ENCODE measurements at places on chromosomes 7 and 10.

DNA sequence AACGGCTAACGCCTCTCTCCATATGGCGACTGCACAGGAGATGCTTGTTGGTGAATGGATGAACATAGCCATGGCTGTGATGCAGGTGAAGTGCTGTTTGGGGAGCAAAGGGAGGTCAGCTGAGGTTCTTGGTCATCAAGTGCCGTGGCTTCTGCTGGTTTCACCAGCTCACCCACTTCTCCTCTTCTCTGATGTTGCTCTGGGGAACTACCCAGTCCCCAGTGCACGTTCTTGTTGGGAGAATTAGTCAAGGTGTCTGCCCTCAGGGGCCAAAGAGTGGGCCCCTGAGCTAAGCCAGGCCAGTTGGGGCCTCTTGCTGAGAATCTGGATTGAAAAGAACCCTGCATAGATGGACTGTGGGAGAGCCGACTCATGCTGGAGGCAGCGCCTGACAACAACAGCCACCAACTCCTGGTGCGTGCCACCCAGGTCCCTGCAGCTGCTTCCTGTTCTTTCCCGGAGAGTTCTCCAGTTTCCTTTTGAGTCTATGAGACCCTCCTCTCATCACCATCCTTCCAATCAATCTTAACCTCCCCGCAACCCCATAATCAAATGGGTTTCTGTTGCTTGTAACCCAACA lies 3.0 kb downstream of the BTBD16 start:
- DNase-seq: no peak

DNA sequence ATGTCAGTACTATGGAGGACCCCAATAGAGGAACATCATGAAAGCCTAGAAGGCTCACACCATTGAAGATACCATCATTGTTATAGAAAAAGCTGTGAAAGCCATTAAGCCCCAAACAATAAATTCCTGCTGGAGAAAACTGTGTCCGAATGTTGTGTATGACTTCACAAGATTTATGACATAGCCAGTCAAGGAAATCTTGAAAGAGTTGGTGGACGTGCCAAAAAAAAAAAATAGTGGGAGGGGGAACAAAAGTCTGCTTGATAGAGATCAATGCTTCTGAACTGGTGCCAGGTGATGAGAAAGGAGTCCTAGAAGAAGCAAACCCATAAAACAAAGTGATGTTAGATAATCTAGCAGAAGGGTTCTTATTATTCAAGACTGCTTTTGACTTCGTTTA lies 41.2 kb downstream of the RALA start:
- DNase-seq: no peak

GRCh38 chr7:28096713-28097112 lies 83.9 kb downstream of the JAZF1 start:
- DNase-seq: no peak

DNA sequence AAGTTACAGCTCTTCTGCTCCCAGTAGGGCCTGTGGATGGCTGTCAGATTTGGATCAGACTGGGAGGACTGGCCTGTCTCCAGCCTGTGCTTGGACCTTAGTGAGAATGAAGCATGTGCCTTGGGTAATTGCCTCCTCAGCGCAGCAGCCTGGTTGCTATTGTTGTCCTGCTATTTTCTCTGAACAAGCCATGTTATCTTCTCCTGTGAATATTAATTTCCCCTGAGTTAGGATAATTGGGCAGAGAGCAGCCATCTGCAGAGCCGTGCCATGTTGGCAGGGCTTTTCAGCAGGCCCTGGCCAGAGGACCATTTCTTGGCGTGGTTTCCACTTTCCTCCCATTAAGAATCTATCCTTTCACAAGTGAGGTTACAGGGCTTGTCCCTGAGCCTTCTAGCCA lies 497.3 kb downstream of the SORCS3 start:
- no peak for DNase-seq

GRCh38 chr7:93232673-93233018 lies 480 bp downstream of the VPS50 start:
- no peak for DNase-seq

DNA sequence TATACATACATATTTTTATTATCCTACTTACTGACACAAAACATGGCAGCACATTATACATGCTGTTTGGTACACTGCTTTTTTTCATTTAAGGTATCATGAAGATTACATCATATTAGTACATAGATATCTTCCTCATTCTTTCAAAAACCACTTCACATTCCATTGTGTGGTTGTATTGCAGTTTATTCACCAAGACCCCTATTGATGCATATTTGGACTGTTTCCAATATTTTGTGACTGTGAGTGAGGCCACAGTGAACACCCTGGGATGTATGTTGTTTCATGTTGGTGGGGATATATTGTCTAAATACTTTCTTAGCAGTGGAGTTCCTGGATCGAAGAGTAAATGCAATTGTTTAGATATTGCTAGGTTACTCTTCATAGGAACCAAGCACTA lies 39.0 kb downstream of the TFAM start:
- no peak for DNase-seq

DNA sequence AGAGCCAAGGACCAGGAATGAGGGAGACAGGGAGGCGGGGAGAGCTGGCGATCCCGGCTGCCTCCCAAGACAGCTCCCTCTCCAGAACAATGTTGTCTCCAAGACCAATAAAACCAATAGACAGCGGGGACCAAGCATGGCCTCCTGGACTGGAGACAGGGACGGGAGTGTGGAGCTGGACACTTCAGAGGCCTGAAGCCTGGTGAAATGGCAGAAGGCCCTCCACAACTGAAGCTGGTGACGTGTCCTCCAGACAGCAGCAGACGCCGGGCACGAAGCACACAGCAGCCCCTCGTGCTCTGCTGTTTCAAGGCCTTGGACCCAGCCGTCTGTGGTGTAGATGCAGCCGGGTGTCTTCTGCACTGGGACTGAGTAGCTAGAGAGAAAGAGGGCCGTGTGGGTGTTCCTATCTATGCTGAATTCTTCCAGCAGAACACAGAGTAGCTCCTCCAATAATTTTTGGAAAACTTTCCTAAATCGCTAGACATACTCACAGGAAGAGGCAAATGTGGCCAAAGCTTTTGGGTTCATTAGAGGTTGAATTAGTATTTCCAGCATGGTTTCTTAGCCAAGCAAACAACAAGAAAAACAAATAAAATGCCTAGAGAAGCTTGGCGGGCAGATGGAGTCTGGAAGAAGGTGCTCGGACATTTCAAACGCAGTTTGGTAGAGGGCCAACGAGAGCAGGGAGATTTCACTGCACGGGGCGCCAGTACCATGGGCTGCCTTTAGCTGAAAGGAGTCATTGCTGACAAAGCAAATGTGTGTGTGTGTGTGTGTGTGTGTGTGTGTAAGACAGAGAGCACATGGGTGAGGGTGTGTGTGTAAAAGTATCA lies 570.4 kb downstream of the TCERG1L start:
- no peak for DNase-seq

- no peak for DNase-seq
These were observed 342.4 kb upstream of the GRM3 start for GRCh38 chr7:86301301-86301700.

GRCh38 chr10:17838080-17838648 lies 29.0 kb downstream of the MRC1 start:
- no peak for DNase-seq

All from NCI-H187 (cell line).